ENCODE measurements at places on chromosomes 3 and 15.

GRCh38 chr3:187960820-187961219 is 193.1 kb upstream of the LPP start:
- DNase-seq = no peak

DNA sequence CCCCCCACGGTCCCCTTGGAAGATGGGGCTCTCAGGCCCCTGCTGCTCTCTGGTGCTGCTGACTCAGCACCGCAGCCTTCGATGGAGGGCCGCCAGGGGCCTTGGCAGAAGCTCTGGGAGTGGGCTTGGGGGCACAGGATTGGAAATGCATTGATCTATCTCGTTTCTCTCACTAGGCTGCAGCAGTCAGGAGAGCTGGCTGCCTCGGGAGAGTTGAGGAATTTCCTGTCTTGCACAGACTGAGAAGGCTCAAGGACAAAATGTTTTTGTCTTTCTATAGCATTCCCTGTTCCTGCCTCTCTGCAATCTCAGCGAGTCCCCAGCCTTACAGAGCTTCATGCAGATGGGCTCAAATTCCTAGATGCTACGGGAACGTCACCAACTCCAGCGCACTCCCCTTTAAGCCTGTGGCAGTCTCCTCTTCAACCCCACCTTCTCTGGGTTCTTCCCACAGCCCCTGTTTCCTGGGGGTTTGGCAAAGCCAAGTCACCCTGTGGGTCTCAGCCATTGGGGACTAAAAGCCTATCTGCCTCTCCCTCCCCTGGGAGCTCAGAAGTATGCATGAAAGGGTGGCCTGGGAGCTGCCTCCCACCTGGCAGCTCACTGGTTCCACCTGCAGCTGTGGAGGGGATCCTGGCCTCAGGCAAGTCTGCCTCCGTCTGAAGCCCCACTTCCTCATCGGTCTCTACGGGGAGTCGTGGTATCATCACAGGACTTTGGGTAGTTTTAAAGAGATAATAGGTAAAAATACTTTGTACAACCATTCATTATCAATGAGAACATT is 127.4 kb upstream of the HACD2 start:
- no peak for DNase-seq

DNA sequence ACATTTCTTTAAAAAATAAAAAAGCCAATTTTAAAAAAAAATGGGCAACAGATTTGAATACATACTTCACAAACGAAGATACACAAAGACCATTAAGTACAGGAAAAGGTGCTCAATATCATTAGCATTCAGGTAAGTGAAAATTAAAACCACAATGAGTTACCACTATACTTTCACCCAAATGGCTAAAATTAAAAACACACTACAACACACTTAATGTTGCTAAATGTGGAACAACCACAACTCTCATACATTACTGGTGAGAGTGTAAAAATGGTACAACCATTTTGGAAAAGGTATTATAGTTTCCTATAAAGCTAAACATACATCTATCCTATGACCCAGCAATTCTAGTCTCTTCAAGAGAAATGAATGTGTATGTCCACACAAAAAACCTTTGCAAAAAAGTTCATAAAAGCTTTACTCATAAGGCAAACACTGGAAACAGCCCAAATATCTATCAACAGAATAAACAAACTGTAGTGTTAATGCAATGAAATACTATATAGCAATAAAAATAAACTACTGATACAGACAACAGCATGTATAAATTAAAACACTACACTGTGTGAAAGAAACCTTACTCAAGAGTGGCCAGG is 14.9 kb downstream of the IP6K1 start:
- no peak for DNase-seq

GRCh38 chr3:70138606-70139005 is 139.1 kb downstream of the SAMMSON start:
- DNase-seq = no peak

DNA sequence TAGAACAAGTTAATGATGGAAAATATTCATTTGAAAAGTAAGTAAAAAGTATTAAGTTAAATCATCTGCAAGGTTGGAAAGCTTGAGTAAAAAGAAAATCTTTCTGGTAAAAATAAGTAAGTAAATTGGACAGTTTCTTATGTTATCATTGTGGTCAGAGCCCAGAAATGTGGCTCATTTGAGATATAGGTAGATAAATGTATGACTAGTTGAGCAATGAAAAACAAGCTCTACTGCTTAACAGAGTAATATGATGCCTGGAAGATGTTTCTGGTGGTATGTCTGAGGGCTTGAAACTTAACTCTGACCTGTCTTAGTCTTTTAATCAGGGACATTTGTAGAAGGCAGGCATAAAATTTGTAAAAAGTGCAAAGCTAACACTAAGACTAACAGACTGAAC is 444.0 kb downstream of the MFSD1 start:
- no peak for DNase-seq

DNA sequence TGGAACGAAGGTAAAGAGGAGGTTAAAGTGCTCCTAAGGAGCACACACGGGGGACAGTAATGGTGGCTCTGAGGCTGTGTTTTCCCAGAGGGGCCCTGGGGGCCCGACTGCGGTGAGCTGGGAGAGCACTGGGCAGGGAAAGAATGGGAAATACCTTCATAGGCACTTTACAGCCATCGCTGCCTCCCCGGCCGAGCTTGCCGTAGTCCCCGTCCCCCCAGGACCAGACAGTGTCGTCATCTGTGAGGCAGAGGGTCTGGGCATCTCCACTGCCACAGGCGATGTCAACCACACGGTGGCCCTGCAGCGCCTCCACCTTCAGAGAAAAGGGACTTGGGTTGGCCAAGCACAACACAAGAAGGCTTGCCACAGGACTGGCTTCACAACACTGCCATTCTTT is 32.8 kb upstream of the OCA2 start:
- no peak for DNase-seq

DNA sequence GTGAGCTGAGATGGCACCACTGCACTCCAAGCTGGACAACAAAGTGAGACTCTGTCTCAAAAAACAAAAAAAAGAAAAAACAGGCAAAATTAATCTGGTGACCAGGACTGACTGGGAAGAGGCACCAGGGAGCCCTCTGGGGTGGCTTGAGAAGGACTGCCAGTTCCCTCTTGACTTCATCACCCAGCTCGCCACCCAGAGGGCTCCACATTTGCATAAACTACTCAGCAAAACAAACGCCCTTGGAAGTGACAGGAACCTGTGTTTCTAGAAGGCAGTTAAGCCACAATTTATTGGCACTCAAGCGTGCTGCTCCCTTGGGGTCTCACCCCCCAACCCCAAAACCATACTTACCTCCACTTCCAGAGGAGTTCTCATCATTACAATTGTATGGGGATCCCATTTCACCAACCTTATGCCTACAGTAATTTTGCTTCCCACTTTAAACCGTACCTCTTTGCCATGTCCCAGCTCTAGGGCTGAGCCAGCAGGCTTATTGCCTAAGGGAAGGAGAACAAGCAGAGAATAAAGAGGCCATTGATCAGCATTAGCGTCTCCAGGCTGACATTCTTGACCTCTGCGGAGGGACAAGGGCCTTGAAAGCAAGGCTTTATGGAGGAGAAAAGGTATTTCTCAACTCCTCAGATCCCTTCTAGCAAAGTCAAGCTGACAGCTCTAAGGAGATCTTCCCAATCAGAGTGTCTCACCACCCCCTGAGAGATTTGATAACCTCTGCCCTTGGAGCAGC is 357.4 kb downstream of the SHQ1 start:
- no peak for DNase-seq

DNA sequence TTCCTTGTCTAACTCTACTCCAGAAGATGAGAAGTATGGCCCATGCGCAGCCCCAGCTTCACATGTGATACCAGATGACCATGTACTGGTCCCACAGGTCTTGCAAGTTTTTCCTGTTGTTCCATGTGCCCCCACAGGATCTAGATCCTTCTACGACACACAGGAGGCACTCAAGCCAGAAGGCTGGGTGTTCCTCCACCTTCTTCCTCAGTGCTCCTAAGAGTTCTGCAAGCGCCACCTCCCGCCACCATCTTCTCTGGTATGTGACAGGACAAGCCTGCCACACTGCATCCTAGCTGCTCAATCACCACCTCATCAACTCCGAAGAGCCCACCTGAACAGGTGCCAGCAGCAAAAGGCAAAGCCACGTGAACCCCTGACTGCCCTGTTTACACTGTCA is 43.1 kb downstream of the XXYLT1 start:
- DNase-seq = no peak

DNA sequence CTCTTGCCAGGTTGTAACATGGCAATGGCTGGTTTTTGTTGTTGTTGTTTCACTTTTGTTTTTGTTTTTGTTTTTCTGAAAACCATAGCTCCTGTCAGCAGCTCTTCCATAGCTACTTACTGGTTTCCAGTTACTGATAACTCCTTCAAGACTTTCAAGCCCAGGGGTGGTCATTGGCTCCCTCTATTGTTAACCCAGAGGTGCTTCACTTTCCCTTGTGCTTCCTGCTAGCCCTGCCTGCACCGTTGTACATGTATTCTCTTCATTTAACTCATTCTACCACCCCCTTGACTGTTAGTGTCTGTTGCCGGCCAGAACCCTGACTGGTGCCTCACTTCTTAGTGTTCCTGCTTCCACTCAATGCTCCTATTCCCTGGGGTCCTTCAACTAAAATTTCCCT is 4.2 kb upstream of the TRAT1 start:
- no peak for DNase-seq

DNA sequence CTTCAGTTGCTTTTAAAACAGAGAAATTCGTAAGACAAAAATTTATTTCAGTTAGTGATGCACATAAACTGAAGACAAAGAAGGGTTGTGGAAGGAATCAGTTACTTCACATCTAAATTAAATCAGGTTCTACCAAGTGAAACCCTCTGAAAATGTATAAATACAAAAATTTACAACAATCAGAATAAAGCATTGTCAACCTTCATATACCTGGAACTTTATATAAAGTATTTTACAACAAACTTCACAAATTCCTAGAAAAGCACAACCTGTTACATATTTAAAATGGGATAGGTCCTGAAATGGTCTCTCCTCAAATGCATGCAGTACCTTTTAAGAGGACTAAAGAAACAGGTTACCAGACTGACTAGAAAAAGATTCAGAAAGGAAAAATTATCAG is 26.9 kb downstream of the ATOSA start:
- no peak for DNase-seq

DNA sequence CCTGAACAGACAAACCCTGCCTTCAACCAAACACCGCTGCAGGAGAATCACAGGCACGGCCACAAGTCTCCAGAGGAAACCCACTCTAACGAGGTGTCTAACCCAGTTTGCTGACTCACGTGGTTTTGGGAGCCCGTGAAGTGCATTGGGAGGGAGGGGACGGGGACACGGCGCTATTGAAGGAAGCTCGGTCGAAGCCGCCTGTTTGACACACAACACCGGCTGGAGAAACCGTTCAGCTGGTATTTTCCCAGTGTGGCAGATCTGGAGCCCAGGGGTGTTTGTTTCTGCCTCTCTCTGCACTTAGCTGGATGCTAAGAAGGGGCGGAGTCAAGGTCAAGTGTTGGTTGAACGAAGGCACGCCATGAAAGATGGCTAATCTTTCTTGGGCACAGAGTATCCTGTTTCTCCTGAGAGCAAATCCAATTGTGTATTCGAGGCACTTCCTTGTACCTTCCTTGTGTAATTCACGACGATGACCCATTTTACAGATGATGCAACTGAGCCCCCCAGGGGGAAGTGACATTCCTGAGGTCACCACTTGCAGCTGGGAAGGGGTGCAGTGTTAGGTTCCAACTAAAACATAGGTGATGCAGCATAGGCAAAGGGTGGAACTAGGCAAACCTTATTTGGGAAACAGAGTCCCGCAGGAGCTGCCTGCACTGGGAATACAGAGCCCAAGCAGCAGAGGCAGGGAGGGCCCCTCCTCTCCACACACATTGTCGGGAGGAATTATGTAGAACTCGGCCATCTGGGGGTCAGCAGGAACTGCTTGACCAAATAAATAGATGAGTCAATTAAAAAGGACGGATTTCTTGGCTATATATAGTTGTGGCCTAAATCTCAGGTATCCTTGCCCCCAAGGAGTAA is 22.5 kb downstream of the SLC6A6 start:
- no peak for DNase-seq

DNA sequence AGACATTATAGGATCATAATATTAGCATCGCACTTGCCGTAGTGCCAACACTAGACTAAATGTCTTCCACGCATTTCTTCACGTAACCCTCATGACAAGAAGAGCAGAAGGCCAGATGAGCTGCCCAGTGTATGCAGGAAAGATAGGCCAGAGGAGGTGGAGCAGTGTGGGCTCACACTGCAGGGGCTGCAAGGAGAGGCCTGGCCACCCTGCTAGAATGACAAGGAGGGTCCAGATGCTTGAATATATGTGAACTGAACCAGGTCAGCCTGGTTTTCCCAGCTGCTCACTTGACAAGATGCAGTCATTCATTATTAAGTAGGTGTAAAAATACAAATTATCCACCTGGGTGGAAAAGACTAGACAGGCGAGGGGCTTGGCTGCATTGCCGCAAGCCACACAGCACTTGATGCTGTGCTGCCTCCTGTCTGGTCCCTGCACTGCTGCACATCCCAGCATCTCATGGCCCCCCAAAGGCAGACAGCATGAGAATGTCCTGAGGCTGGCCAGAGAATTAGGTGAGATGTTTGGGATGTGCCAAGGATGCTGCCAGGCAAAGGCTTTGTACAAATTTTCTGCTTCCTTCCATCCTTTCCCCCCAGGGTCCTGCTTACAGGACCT is 115.2 kb downstream of the NTRK3 start:
- DNase-seq = no peak

- no peak for DNase-seq
Observed at GRCh38 chr15:91140601-91141000, 40.5 kb downstream of the SV2B start.

DNA sequence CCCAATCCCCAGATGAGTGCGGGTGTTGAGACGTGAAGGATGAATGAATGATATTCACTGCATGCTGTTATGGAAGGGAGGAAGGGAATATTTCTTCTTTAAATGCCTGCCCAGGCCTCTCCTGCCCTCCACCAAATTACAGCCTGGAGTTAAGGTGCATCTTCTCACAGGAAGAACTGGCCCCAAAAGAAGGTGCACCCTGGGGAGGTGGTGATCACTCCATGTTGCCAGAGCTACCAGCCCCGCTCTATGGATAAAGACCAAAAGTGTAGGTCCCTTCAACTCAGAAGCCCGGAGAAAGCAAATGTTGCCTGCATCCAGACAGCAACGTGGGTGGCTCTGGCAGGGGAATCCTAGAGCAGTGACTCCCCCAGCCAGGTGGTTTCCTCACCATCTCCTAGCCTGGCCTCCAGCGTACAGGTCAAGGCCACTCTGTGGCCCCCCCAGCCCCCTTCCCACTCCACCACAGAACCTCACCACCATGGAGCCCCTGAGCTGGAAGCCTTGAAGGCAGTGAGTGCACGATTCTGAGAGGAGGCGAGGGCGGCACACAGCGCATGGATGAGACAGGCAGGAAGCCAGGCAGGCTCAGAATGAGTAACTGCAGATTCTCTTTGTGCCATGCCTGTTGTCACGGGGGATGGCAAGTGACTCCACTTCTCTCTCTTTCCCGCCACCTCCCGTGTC is 3.5 kb upstream of the VIPR1 start:
- DNase-seq = no peak
